Posterior vena cava (tissue), 2 donors: ENCODE measurements at places on chromosomes 11 and 22. TPM values are rescaled to one million over a fixed set of nuclear protein-coding genes. Genes with fewer than 3 reads are reported as not detected.

FOLR2 gene
- 16.2 TPM for total RNA-seq

TPBGL gene
- total RNA-seq: 0.46 TPM

C1QTNF5 gene
- total RNA-seq: 63.0 TPM

WNT7B gene
- not detected for total RNA-seq

- no peak for DNase-seq
These were observed 8.0 kb upstream of the LIN7C start for GRCh38 chr11:27514558-27514957.

DNA sequence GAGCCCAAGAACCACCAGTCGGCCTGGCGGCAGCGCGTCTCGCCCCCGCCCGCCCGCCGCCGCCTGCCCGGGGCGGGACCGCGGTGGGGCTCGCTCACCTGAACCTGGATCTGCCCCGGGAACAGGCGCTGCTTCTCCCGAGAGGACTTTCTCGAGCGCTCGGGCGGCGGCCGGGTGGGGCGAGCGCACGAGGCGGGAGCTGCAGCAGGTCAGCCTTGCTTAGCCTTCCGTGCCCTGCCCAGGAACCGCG lies 133 bp downstream of the MYH9 start:
- no peak for DNase-seq

GRCh38 chr22:39598017-39598965 lies 27.7 kb downstream of the CACNA1I start:
- DNase-seq: no peak

DNA sequence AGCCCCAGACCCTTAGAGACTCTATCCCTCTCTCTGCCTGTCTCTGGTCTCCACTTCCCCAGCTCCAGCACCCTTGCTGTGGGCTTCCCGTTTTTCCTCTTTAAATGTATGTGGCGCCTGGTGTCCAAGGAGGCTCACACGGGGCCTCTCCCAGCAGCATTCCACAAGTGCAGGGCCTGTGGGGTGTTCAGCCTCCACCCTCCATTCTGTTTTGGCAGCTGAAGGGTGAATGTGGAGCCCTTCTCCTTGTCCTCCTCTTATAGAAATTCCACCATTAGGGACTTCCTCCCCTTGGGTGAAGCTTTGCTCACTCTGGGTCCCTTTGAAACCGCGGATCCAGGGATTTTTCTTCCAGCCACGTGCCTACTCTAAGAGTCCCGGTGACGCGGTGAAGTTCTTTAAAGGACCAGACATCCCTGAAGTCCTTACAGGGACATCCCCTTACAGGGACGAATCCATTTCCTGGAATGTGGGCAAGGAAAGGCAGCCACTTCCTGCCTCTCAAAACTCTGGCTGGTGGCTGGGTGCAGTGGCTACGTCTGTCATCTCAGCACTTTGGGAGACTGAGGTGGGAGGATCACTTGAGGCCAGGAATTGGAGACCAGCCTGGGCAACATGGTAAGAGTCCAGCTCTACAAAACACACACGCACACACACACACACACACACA lies 1.6 kb upstream of the TSPAN18 start:
- DNase-seq: no peak

DNA sequence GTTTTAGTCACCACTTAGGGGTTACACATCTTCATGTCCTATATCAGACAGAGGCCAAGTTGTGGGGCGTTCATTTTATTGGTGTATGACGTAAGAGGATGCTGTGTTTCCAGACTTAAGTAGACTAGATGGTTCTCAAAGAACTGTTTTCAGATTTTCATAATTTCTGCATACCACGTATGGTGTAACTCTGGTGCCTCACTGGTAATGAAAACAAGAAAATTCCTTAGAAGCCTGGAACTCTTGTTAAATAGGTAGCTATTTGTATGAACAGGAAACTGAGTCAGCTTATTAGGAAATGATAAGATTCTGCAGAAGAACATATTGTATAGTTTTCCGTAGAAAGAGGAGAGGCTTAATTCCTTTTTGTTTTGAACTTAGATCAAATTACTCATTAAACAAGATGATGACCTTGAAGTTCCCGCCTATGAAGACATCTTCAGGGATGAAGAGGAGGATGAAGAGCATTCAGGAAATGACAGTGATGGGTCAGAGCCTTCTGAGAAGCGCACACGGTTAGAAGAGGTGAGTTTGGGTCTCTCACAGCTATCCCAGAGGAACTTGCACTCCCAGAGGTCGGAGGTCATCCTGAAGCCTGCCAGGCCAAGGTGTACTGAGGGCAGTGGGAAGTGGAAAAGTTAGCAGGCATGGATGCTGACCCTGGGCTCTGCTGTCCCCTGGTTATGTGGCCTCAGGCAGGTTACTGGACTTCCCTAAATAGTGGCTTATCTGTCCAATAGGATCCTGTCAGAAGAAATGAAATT lies 3.9 kb downstream of the CDC45 start:
- no peak for DNase-seq

- no peak for DNase-seq
These were observed 36.4 kb upstream of the GLYATL1 start for GRCh38 chr11:58902881-58903280.

DNA sequence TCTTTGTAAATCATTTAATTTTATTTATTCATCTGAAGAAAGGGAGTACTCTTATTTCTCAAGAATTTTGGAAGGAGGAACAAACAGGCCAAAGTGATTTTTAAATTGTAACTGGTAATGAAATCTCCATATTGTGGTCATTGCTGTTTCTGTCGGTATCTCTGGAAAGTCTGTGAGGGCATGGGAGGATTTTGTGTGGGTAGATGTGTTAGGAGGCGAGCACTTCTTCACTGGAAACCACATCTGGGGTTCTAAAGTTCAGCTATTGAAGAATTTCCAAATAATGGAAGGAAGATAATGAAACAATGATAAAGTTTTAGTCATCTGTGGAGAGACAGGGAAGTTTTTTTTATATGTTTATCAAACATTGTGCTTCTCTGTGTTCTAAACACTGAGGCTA lies 6.6 kb downstream of the TRIM34 start:
- no peak for DNase-seq

GRCh38 chr22:17065433-17065832 lies 19.4 kb upstream of the IL17RA start:
- no peak for DNase-seq

DNA sequence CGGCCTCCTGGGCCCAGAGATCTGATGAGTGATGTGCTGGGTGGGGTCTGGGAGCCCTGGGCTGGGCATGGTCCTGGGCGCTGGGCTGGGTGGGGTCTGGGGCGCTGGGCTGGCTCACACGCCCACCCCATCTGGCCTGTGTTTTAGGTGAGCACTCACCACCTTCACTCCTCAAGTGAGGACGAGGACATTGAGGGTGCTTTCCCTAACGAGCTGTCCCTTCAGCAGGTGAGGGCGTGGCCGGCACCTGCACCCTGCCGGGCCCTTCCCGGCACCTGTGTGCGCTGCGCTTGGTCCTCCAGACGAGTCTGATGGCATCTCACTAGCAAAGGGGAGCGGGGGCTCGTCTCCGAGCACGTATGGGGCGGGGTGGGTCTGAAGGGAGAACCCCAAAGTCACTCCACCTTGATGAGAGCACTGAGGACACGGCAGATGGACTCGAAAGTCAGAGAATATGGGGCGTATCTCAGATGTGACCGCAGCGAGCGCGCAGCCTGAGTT lies 37.9 kb downstream of the SBF1 start:
- peak; percentile 66 for DNase-seq

GRCh38 chr11:65224930-65225278 lies 36.9 kb upstream of the POLA2 start:
- DNase-seq: no peak
